ENCODE measurements at places on chromosomes 5 and 9.

- no peak for DNase-seq
These were observed 53.2 kb upstream of the HMHB1 start for GRCh38 chr5:143758750-143759149.

DNA sequence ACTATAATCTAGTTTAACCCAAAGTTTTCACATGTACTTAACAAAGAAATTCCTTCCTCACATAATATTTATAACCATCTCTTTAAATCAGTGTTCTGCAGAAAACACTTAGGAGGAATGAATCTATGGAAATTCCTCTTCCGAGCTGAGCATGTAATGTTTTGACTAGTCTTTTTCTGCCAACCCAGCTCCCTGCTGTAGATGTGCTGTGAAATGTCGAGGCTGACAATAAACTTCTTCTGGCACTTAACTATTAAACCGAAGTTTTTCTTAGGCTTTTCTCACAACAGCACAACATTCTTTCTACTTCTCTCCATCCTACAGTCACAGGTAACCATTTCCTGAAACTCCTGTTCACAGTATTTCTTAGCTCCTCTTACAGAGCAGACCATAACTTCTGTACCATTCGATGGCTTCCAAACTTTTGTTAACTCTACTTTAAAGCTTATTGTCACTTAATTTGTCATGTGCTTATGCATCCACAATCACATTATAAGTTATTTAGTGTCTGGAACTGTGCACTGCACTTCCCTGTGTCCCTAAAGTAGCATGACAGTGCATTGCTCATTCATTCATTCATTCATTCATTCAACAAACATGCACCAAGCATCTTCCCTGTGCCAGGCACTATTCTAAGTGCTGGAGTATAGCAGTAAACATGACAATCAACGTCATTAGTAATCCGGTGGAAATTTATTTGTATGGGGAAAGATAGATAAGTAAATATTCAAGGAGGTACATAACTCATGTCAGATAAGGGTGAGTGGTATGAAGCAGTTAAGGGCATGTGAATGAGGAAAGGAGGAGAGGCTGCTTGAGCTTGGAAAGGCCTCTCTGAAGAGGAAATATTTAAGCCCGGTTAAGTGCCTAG, 54.6 kb downstream of the TSSK1B start:
- DNase-seq: no peak

DNA sequence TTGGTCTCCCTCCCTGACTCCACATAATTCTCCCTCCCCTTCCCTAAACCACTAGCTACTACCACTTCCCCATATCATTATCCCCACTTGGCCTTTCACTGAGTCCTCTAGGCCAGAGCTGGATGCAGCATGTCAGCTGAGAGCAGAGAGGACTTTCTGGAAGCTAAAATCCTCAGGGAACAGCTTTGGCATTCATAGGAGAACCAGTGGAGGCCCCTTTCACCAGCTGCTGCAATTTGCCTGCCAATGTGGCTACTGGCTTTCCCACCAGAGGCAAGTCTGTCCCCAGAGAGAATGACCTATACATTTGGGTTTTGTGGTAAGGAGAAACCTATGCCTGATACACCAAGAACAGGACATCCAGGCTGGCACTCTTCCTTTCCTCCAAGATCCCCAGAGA, 14.4 kb downstream of the FAM219A start:
- no peak for DNase-seq

- DNase-seq: no peak
These were observed 93.0 kb upstream of the COL5A1 start for GRCh38 chr9:134548618-134549017.

DNA sequence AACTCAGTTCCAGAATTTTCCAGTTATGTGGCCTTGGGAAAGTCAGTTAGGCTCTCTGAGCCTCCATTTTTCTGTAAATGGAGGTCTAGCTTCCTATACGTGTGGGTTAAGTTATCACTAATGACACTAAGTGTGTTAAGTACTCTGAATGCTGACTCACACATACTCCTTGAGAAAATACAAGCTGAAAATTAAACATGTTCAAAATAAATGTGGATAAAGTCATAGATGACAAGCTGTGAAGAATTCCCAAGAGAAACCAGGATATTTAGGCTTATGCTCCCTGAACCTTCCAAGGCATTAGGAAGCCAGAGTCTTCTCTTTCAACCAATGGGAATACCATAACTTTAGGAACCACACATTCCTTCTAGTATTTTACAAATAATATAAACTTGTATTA, 58.1 kb downstream of the ABCA1 start:
- no peak for DNase-seq

GRCh38 chr9:97806721-97807120, 46.3 kb upstream of the FOXE1 start:
- DNase-seq: no peak

DNA sequence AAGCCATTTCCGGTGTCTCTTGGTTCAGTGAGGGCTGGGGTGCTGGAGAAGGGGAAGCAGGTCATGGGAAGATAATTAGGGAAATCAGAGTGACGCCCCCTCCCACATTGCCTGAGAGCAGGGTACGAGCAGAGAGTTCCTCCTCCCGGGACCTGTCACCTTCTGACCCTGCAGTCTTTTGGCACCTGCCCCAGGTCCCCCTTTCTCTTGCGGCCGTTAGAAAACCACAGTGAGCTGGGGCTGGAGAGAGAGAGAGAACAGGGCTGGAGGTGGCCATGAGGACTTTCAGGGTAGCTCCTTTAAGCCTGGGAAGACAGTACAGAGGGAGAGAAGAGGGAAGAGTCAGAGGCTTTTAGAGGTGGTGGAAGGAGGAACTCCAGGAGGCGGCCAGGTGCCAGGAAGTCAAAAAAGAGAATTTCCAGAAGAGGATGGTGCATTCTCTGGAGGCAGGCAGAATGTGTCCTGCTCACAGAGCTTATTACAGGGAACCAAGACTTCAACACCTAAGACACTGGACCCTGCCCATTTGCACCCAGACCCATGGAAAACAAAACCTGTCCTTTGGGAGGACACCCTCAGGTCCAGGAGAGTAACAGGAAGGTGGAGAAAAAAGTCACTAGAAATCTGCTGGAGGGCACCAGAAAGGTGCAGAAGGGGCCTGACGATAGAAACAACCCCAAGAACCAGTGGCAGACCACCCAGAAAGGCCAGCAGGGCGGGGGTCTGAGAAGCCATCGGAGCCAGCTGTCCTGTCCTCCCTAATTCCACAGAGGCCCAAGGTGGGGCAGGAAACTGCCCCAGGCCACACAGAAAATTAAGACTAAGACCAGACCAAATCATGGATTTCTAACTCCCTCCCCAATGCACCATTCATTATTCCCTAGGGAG, 6.5 kb upstream of the ACSL6 start:
- no peak for DNase-seq

- no peak for DNase-seq
These were observed 8.6 kb upstream of the PITX1 start for GRCh38 chr5:135042595-135042994.

DNA sequence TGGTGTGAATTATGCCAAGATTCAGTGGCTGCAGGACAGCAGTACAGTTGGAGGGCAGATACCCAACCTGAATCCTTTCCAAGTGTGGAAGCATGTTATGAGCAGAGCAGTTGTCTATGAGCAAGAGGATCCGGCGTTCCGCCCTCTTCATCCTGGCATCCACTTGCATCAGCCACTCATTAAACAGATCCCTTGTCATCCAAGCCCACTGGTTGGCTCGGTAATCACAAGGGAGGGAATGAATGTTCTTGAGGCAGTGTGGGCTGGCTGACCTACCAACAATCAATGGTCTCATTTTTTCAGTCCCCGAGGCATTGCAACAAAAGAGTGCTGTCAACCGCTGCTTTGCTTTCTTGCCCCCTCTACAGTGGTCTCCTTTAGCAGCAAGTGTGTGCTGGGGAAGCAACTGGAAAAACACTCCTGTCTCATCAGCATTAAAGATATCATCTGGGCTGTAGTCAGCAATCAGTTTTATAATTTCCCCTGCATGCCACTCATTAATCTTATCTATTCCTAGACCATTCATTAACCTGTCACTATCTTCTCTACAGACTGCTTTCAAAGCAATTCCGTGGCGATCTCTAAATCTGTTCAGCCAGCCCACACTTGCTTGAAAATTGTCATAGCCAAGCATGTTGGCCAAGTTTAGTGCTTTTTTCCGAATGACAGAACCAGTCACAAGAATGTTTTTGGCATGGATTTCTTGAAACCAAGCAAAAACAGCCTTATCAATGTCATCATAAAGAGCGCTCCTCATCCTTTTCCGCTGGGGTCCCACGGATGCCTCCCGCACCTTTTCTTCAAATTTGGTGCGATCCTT, 4.9 kb downstream of the TIGD6 start:
- DNase-seq: no peak

DNA sequence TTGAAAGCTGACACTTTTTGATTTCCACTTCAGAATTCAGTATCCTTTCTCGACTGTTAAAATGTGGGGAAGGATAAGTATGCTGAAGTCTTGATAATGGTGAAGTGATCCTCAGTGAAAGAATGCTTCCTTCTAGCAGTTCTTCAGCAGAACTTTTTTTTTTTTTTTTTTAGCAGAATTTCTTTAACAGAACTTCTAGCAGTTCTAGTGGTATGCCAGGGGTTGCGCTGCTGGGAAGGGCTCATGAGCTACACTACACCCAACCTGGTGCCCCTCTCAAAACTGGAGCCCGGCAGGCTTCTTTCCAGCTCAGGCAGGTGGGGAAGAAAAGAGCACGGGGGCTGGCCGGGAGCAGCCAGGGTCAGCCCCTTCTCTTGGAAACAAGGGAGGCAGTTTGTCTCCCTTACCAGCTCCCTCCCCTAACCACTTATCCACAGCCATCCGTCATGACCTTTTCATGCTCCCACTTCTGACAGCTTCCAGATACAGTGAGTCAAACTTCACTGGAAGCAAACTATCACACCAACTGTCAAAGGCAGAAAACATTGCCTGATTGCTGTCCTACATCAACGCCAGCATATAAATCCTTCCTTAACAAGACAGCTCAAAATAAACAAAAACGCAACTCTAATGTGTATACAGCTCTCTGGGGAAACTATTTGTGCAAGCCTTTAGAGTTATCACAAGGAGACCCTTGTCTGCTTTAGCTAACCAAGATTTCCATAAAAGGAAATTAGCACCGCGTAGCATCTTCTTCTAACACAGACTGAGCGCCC, 211.5 kb downstream of the GAPVD1 start:
- no peak for DNase-seq

- no peak for DNase-seq
These were observed 17.1 kb upstream of the SYNPO start for GRCh38 chr5:150623152-150623877.

- DNase-seq: no peak
These were observed 129.1 kb upstream of the ZNF462 start for GRCh38 chr9:106733828-106734380.

DNA sequence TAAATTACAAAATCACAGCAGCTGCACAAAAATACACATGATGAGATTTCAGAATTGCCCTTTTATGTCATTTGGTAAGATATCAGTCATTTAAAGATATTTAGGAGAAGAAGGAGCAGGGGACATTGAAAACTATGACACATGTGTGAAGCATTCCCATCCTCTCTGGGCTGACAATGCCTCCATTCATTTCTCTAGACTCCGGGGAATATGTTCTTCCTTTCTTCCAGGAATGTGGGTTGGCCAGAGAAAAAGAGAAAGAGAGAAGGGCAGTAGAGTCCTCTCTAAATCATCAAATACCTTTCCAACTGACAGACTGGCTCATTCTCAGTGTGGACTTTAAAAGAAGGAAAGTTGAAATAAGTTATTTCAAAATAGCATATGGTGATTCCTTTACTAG, 205.6 kb upstream of the ADAMTSL1 start:
- DNase-seq: no peak

GRCh38 chr5:157941616-157942015, 82.7 kb upstream of the CLINT1 start:
- no peak for DNase-seq

GRCh38 chr5:16937503-16938161, 1.5 kb upstream of the MYO10 start:
- no peak for DNase-seq

DNA sequence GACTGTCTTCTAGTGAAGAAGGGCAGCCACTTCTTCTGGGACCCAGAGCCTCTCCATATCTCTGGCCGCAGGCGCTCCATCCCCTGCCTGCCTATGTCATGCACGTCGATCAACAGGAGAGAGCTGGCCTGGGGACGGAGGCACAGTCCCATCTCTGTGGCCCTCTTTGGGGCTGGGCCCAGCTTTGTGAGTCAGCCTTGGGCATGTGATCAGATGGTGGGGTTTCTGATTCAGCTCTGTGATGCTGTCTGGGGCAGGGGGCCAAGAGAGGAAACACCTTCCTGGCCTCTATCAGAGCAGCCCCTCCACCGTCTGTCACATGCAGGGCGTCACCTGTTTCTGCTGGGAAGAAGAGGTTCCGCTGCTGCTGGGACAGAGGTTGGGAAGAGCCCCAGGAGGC, 72.6 kb downstream of the MVB12B start:
- DNase-seq: no peak

GRCh38 chr9:76980566-76980965, 38.9 kb upstream of the FOXB2 start:
- no peak for DNase-seq

GRCh38 chr9:95815133-95815532, 60.4 kb upstream of the ERCC6L2 start:
- DNase-seq: no peak

- no peak for DNase-seq
These were observed 27.8 kb downstream of the ADRA1B start for GRCh38 chr5:159944056-159944600.

DNA sequence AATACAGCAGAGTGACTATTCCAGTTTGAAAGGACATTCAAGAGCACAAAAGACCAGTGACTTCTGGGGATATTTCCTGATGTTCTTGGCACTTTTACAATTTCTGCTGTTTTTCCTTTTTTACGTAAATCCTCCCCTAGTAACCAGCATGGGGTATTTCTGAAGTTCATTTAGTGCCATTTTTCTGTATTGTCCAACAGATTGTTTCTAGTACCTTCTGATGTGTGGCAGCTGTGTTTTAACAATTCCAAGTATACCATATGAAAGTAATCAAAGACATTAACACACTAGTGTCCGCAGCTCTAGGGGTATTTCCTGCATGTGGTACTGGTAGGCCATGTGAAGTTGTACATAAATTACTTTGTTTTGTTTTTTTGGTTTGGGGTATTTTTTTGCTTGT, 53.0 kb upstream of the SMARCA2 start:
- no peak for DNase-seq

- DNase-seq: no peak
These were observed 118.7 kb downstream of the AUH start for GRCh38 chr9:91243029-91243428.

DNA sequence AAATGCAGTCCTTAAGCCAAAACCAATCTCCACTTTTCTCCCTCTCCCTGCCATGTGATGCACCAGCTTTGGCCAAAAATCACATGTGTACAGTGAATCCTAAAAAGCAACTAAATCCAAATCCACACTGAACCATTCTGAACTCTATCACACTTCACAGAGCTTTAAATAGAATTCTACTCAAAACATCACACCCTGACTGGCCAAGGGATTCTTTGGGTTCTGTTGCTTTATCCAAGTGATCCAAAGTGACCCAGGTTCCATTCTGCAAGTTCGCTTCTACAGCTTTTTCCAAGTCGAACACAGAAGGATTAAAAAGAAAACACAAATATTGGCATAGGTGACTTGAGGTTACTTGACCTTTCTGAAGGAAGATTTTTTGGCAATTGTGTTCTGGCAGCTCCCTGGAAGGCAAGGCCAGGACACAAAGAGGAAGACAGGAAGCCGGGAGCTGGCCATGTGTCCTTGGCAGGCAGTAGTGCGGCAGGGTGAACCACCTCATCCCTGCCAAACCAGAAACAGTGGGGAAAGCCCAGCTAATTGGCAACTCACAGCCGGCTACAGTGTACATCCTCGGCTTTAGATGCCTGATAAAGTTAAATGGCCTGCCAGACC, 115.0 kb downstream of the NFIB start:
- DNase-seq: no peak

GRCh38 chr5:119088438-119088837, 17.6 kb downstream of the DMXL1 start:
- DNase-seq: no peak
